ENCODE measurements at places on chromosomes 2 and 18.
A peak's percentile ranks its signal among the peaks of the same experiment; 100 is the strongest.

GRCh38 chr2:227626580-227627151, 9.4 kb downstream of the SCYGR4 start:
- no peak for DNase-seq

DNA sequence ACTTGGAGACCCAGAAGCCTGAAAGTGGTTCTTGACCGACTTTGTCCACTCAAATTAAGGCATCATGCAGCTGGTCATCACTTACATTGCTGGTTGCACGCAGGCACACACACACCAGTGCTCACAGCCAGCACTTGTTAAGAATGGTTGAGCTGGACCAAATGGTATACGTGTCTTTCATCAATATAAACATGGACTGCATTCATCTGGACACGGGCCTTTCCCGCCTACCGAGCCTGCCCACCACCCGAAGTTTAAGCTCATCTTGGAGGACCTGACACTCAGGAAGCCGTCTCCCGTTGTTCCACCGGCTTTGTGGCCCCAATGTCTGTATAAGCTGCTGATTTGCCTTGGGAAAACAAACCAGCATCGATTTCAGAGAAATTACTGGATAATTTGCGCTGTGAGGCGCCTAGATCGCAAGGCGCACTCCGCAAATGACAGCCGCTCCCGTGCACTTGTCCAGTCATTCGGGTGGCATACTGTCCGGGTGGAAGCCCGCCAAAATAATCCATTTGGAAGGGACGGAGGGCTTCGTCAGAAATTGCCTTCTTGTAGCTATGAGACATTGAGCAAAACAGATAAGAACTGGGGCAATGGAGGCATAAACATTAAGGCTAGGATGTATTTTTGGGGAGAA, 40.1 kb upstream of the AKAIN1 start:
- DNase-seq, result peak; percentile 80

DNA sequence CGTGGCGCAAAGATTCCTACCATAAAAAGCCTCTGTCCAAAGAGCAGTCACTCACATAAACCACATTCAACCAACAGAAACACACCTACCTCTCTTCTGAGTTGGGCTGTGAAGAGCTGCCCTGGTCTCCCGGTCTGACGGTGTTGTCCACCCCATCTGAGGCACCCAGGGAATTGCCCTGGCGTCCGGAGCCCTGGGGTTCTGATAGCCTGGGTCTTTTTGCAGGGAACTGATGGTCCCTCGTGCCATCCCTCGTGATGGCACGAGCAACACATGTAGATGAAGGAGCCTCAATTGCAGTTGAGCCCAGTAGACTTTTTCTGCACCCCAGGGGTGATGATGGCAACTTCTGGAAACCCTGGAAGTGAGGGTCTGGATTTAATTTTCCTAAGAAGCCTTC, 13.8 kb downstream of the HJURP start:
- DNase-seq, result no peak

- DNase-seq, result no peak
Observed at GRCh38 chr2:11417946-11418585, 47.9 kb downstream of the E2F6 start.

GRCh38 chr2:8593243-8593642, 88.6 kb upstream of the ID2 start:
- no peak for DNase-seq

- DNase-seq, result no peak
Observed at GRCh38 chr18:45670281-45670962, 53.6 kb upstream of the SLC14A1 start.
